ENCODE measurements at places on chromosomes 1 and 21. TPM values are rescaled to one million over a fixed set of nuclear protein-coding genes. Genes with fewer than 3 reads are reported as not detected.
A peak's percentile ranks its signal among the peaks of the same experiment; 100 is the strongest.

DNA sequence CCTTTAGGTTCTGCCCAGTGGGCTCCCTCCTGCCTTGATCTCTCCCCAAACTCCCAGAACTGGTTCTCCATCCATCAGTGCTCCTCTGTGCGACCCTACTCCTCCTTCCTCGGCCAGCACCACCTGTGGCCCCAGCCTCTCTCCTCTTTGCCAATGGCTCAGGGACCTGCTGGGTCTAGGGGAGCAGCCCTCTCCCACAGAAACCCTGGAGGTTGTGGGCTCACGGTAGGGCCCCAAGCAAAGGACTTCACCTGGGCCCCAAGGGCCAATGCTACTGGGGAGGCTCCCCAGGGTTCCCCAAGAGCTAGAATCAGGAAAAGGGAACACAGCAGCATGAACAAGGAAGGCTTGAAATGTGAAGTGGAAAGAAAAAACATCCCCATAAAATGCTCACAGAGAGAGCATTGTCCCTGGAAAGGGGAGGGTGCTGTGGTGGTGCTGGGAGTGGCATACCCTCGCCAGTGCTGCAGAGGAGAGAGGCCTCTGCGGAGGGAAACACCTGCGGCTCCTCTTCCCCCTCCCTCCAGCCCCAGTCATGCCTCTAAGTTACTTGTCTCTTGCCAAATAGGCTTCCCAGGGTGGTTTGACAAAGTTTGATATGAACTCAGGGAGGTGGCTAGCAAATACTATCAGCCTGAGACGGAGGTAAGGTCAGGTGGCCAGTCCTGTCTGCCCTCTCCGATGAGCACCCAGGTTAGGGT, 2.5 kb downstream of the TMEM63A start:
- DNase-seq, result no peak
- peak overlapping the region; percentile 89 for H3K4me3 ChIP-seq
- peaks cover 71% of the 10 kb centered on the region for H3K4me1 ChIP-seq
- H3K27ac ChIP-seq, result peak overlapping the region; percentile 88

Gene OR2L13
- not detected for total RNA-seq

GRCh38 chr1:15706751-15707150, 22.6 kb downstream of the PLEKHM2 start:
- peaks cover 5% of the 10 kb centered on the region for H3K36me3 ChIP-seq
- H3K4me3 ChIP-seq, result no peak overlapping the region
- no peak overlapping the region for H3K27ac ChIP-seq
- H3K4me1 ChIP-seq, result no peaks in the 10 kb centered on the region

GRCh38 chr1:225766967-225767633, 10.5 kb upstream of the SRP9 start:
- no peaks in the 10 kb centered on the region for H3K27me3 ChIP-seq
- DNase-seq, result no peak
- no peaks in the 10 kb centered on the region for H3K4me1 ChIP-seq
- no peak overlapping the region for H3K4me3 ChIP-seq

Gene PAX7
- not detected for total RNA-seq

GRCh38 chr1:147647796-147648633, 22.3 kb downstream of the ACP6 start:
- H3K27me3 ChIP-seq, result no peaks in the 10 kb centered on the region
- H3K4me3 ChIP-seq, result peak overlapping the region; percentile 67
- peak overlapping the region; percentile 92 for H3K27ac ChIP-seq
- peaks cover 42% of the 10 kb centered on the region for H3K36me3 ChIP-seq
- H3K4me1 ChIP-seq, result peaks cover 66% of the 10 kb centered on the region

GRCh38 chr1:101290922-101291561, 54.2 kb downstream of the S1PR1 start:
- peak; percentile 44 for DNase-seq
- no peaks in the 10 kb centered on the region for H3K36me3 ChIP-seq
- peak overlapping the region; percentile 22 for H3K4me3 ChIP-seq
- H3K4me1 ChIP-seq, result peaks cover 79% of the 10 kb centered on the region
